ENCODE measurements at places on chromosomes 1 and 21. TPM values are rescaled to one million over a fixed set of nuclear protein-coding genes. Genes with fewer than 3 reads are reported as not detected.

Gene EFCAB14
- 104 TPM for polyA plus RNA-seq

Gene OVAAL
- polyA plus RNA-seq = not detected

Gene LCE1D
- not detected for polyA plus RNA-seq

Gene SOX13
- polyA plus RNA-seq = 19.9 TPM

Gene KCNN3
- polyA plus RNA-seq = 8.2 TPM

Gene AADACL3
- not detected for polyA plus RNA-seq

Gene TMPRSS15
- 0.54 TPM for polyA plus RNA-seq

Gene NBL1
- 21.7 TPM for polyA plus RNA-seq

Gene PROK1
- polyA plus RNA-seq = not detected

Gene TRABD2B
- 5.3 TPM for polyA plus RNA-seq

Gene C4BPB
- 0.33 TPM for polyA plus RNA-seq

Gene CR1
- 0.91 TPM for polyA plus RNA-seq

Gene NTNG1
- polyA plus RNA-seq = 6.4 TPM

Gene TRAF5
- 13.8 TPM for polyA plus RNA-seq

Gene INSRR
- polyA plus RNA-seq = 0.25 TPM

Gene ARMH1
- polyA plus RNA-seq = 1.7 TPM

Gene GLMP
- polyA plus RNA-seq = 18.0 TPM

Gene THEM5
- 0.63 TPM for polyA plus RNA-seq

Gene LCE1C
- polyA plus RNA-seq = not detected

Gene TNNT2
- polyA plus RNA-seq = 1,015 TPM

Gene ANGPTL3
- polyA plus RNA-seq = 0.64 TPM

Gene ZFP69B
- polyA plus RNA-seq = 3.4 TPM

Gene ASCL5
- 0.12 TPM for polyA plus RNA-seq

Gene COL11A1
- polyA plus RNA-seq = 20.6 TPM

Gene SH3D21
- 1.9 TPM for polyA plus RNA-seq

Gene TINAGL1
- polyA plus RNA-seq = 16.9 TPM

Gene BNIPL
- 0.84 TPM for polyA plus RNA-seq

Gene PGBD5
- polyA plus RNA-seq = 20.4 TPM

Gene SPATC1L
- 14.9 TPM for polyA plus RNA-seq

Gene S100A7
- not detected for polyA plus RNA-seq

Gene RIPPLY3
- 0.23 TPM for polyA plus RNA-seq

Gene NGF
- polyA plus RNA-seq = 5.6 TPM

Gene JAM2
- polyA plus RNA-seq = 51.6 TPM

Gene C1orf35
- polyA plus RNA-seq = 8.2 TPM

Gene HSPB7
- polyA plus RNA-seq = 110 TPM

Gene TYW3
- 18.3 TPM for polyA plus RNA-seq

Gene C8A
- not detected for polyA plus RNA-seq

Gene AMPD2
- 33.5 TPM for polyA plus RNA-seq

Gene FCRL6
- not detected for polyA plus RNA-seq

Gene IPP
- polyA plus RNA-seq = 17.0 TPM

Gene ENAH
- 137 TPM for polyA plus RNA-seq

Gene LCK
- polyA plus RNA-seq = 0.67 TPM

Gene RAB3B
- polyA plus RNA-seq = 0.25 TPM

Gene LHX8
- polyA plus RNA-seq = not detected

Gene TDRD5
- not detected for polyA plus RNA-seq

Gene MANEAL
- 3.1 TPM for polyA plus RNA-seq

Gene S100A10
- polyA plus RNA-seq = 287 TPM

Gene RAB7B
- 9.3 TPM for polyA plus RNA-seq

Gene SFN
- 0.17 TPM for polyA plus RNA-seq

Gene ADAMTS1
- polyA plus RNA-seq = 35.7 TPM

Gene CADM3
- polyA plus RNA-seq = 1.0 TPM

Gene PADI2
- polyA plus RNA-seq = 121 TPM

Gene DPT
- polyA plus RNA-seq = 86.9 TPM

Gene RASAL2
- polyA plus RNA-seq = 13.8 TPM

Gene PRKCZ
- 5.4 TPM for polyA plus RNA-seq

Measured in muscle of back (tissue), 13 donors.